Cardiac muscle cell (in vitro differentiated cells and primary cell): ENCODE measurements at places on chromosomes 2 and 18. TPM values are rescaled to one million over a fixed set of nuclear protein-coding genes. Genes with fewer than 3 reads are reported as not detected.
A peak's percentile ranks its signal among the peaks of the same experiment; 100 is the strongest.

CCDC85A gene
- total RNA-seq, result 8.1 and 9.6 TPM in 2 replicates

GRCh38 chr2:64408031-64408430 lies 45.9 kb upstream of the LGALSL start:
- H3K4me1 ChIP-seq, result peaks cover 11% of the 10 kb centered on the region
- no peak overlapping the region for H3K4me3 ChIP-seq
- H3K36me3 ChIP-seq, result no peaks in the 10 kb centered on the region
- no peak overlapping the region for H3K27ac ChIP-seq

- H3K36me3 ChIP-seq, result peaks cover 33% of the 10 kb centered on the region
- H3K4me1 ChIP-seq, result no peaks in the 10 kb centered on the region
- DNase-seq, result no peak
- no peak overlapping the region for H3K27ac ChIP-seq
These were observed 16.3 kb downstream of the GPN1 start for GRCh38 chr2:27645197-27645596.

DNA sequence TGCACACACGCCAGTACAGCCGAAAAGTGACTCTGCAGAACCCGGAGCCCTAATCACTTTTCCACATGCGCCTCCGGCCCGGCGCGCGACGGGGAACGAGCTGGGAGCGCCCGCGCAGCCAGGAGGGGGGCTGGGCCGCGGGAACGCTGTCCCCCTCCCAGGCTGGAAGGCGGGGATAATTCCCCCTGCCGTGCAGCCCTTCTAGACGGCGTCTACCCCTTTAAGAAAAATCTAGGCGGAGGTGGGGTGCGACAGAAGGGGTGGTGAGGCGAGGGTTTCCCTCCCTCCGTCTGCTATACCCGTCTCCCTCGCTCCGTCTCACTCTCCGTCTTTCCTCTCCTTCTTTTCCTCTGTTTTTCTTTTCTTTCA lies 2.4 kb downstream of the CYP26B1 start:
- DNase-seq, result peak; percentile 31
- H3K36me3 ChIP-seq, result no peaks in the 10 kb centered on the region
- H3K27ac ChIP-seq, result no peak overlapping the region
- peak overlapping the region; percentile 51 for H3K4me3 ChIP-seq
- H3K4me1 ChIP-seq, result peaks cover 6% of the 10 kb centered on the region
